ENCODE measurements at places on chromosomes 6 and 20.

GRCh38 chr6:82704045-82704444 is 340.4 kb downstream of the TPBG start:
- no peak for DNase-seq

DNA sequence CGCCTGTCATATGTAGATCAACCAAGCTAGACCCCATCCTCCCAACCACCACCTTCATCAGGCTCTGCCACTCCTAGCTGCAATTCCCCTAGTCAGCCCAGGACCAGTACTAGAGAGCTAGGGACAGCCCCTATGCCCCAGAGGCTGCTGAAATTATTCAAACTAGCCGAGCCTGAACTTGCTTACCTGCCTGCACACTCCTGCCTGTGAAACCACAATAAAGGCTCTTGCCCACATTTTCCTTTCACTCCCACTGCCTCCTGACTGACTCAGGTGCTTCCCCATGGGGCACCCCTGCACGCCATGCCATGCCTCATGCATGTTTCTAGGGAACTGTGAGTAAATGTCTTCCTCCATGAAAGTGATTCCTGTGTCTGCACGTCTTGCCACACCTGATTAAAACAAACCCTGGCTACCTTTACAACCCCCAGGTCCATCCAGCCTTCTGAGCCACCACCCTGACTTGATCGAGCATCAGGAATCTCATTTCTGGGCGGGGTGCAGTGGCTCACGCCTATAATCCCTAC is 66.5 kb upstream of the IER3 start:
- no peak for DNase-seq

- DNase-seq = peak; percentile 73
Measured at GRCh38 chr20:16501301-16501700, 71.9 kb downstream of the KIF16B start.

DNA sequence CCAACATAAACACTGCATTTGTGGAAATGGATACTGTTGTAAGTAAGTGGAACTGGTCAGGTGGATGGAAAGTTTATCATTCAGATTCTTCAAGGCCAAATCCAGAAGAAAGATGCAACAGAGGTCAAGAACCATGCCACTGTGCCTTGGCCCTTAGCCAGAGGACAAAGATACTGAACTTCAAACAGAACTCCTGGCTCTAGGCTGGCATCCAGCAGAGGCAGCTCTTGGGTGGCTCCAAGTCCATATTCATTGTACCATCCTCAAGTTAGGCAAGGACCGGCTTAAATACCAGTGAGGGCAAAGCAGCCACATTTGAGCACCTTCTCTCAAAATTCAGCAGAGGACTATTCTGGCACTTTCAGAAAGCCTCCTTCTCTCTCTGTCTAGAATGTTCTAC is 53.2 kb downstream of the DNAAF9 start:
- no peak for DNase-seq

DNA sequence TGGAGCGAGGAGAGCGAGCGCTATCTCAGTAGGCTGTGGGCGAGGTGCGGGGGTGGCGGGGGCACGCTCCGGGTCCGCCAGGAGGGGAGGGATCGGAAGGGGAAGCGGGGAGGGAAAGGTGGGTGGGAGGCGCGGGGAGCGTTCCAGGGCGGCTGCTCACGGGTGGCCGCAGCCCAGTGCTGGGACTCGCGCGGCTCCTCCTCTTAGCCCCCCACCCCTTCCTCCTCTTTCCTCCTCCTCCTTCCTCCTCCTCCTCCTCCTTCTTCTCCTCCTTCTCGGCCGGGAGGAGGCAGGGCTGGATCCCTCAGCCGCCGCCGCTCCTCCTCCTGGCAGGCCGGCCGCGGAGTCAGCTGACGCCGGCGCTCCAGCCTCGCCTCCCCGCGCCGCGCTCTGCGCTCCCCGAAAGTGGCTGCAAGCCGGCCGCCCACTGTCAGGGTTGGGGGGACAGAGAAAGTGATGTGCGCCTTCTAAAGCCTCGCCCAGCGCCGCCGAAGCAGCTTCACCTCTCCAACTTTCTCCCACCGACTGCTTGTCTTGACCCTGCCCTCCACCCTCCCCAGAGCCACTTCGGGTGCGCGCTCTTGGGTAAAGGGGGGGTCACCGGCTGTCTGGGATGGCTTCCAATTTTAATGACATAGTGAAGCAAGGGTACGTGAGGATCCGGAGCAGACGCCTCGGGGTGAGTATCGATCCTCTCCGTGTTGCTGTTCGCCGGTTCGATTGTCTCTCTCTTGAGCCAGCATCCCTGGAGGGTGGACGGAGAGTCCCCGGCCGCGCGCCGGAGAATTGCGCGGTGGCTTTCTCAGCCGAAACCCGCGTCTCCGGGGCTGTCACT is at the start of gene DOK5:
DOK5 (plus strand) TSS at position 260 of the 835 bp plus-strand sequence; CDS start at position 614, 354 bp downstream.
- peak; percentile 71 for DNase-seq

- DNase-seq = no peak
Measured at GRCh38 chr6:16637635-16638034, 123.6 kb downstream of the ATXN1 start.

- no peak for DNase-seq
Measured at GRCh38 chr6:151265282-151265681, 25.5 kb downstream of the AKAP12 start.

- DNase-seq = no peak
Measured at GRCh38 chr6:113466526-113466925, 390.6 kb upstream of the MARCKS start.

DNA sequence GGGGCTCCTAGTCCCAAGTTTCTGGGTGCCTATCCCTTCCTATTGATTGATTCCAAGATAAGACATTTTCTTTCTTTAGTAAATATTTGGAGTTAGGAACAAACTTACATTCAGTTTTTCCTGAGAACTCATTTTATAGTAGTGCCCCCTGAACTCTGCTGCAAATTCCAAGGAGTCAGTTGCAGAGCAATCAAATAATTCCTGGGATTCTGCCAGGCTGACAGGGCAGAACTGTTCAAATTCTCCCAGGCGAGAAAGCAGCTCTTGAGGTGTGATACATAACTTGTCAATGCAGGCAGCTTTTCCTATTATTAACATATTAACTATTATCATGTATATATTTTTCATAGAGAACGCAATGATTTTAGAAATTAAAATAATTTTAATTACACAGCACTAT is 15.9 kb upstream of the ZBTB24 start:
- DNase-seq = no peak

DNA sequence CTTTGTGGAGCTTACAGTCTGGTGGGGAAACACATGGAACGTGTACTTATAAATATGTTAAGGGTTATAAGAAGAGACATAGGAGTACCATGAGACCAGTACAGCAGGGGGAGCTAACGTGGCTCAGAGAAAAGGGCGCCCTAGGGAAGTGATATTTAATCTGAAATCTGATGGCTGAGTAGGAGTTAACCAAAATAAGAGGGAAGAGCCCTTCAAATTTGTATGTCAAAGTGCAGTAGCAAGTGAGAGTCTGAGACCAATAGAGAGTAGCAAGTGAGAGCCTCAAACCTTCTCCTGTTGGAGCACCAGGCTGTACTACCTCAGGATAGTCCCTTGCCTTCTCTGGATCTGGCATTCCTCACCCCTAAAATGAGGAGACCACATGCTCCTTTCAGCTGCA is 6.1 kb upstream of the PKIG start:
- DNase-seq = peak; percentile 65

DNA sequence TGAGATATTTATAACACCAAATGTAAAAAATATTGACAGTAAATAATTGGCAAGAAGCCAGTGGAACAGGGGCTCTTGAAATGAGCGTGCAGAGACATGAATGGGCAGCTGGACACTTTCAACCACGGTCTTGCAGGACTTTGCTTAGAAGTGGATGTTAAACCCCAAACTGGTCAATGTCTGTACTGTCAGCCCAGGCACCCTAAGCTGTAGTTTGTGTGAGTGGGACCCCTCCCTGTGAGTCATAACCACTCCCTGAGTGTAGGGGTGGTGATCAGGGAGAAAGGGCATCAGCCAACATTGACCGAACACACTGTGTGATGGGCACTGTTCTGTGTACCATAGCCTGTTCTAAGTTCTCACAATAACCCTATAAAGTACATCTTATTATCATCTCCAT is 108.6 kb downstream of the FIG4 start:
- DNase-seq = peak; percentile 23

DNA sequence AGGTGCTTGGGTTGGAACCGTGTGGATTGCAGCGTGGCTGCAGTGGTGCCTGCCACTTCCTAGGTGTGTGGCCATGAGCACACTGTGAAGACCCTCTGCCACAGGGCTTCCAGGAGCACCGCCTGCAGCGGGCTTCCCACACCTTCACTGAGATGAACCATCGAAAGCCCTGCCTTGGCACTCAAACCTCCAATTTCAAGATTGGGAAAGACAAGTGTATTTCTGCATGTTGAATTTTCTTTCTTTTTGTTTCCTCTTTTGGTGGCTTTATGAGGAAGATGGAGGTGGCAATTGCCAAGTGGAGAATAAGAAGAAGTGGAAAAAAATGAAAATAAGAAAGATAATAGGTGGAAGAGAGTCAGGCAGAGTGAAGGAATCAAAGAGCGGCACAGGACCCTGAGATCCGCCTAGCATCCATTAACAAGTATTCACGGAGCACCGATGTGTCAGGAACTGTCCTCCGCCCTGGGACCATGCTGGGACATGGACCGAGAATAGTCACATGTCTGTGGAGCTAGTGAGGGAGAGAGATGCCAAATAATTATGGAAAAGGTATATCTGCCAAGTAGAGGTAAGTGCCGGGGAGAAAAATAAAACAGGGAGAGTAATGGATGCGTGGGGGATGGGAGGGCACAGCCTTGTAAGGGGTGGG is 159.9 kb downstream of the BCAS1 start:
- no peak for DNase-seq

DNA sequence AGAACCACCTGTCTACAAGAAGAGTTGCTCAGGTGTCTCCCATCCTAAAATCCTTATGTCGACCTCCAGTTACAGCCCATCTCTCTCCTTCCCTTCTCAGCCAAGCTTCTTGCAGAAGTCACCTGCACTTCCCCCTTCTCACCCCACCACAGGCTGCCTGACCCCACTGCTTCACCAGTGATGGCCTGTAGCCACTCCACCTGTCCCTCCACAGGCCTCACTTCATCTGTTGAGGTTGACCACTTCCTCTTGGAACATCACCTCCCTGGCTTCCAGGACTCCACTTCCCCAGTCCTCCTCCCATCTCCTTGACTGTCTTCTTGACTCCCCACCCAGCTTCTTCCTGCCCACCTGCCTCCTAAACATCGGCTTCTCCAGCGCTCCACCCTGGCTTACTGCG is 25.4 kb downstream of the MRPL14 start:
- no peak for DNase-seq

DNA sequence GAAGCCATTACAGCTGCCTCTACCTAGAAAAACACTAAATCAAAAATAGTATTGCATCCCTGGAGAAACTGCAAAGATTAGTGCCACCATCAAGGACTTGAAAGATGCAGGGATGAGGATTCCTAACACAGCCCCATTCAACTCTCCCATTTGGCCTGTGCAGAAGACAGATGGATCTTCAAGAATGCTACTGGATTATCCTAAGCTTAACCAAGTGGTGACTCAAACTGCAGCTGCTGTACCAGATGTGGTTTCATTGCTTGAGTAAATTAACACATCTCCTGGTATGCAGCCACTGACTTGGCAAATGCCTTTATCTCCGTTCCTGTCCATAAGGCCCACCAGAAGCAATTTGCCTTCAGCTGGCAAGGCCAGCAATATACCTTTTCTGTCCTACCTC is 117.4 kb downstream of the TBC1D32 start:
- DNase-seq = no peak

DNA sequence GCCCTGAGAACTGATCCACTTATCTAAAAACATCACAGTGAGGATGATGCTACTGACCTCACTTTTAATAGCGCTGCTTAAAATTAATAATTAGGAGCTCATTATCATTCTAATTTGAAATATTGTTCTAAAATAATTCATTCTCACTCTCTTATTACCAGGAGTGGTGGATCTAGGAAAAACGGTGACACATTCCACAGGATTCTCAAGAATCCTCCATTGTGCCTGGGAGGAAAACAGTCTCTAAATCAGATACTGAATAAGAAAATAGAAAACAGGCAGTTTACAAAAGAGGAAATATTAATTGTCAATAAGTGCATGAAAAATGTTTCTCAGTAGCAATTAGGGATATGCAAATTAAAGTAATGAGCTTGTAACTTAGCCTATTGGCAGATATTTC is 187.4 kb downstream of the TENT5A start:
- peak; percentile 27 for DNase-seq

- DNase-seq = peak; percentile 49
Measured at GRCh38 chr6:133891149-133891926, 2.4 kb downstream of the TCF21 start.

DNA sequence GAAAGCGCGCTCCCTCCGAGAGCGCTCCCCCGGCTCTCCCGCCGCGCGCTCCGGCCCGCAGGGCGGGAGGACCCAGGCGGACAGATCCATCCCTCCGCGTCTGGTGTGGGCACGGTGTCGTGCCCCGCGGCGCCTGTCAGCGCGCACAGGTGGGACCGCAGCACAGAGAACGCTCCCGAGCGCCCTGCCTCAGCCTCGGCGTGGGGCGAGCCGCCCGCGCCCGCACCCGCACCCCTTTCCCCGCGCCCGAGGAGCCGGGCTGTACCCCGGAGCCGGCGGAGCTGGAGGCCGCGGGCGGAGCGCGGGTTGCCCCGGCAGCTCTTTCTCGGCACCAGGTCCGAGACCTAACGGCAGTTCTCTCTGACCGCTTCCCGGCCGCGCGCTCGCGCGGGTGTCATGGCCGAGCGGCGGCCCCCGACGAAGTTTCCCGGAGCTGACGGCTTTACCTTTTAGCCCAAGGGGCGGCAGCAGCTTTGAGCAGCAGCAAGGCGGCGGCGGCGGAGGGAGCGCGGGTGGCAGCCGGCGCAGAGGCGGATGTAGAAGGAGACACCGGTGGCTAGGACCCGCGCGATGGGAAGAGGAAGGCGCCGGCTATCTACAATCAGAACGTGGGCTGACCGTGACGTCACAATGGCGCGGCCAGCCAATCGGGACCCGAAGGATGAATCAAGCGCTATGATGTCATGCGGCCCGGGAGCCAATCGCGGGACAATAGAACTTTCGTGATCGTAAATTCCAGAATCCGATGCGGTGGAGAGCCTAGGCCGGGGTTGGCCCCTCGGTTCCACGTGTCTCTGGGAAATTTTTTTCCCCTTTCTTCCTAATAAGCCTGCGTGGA is at the start of gene ELOVL5:
ELOVL5 (minus strand) TSS at position 580 of the 838 bp plus-strand sequence. CDS start 53,251 bp downstream, outside the sequence.
- DNase-seq = peak; percentile 99

GRCh38 chr6:165266621-165267020 is 42.8 kb downstream of the C6orf118 start:
- DNase-seq = no peak

DNA sequence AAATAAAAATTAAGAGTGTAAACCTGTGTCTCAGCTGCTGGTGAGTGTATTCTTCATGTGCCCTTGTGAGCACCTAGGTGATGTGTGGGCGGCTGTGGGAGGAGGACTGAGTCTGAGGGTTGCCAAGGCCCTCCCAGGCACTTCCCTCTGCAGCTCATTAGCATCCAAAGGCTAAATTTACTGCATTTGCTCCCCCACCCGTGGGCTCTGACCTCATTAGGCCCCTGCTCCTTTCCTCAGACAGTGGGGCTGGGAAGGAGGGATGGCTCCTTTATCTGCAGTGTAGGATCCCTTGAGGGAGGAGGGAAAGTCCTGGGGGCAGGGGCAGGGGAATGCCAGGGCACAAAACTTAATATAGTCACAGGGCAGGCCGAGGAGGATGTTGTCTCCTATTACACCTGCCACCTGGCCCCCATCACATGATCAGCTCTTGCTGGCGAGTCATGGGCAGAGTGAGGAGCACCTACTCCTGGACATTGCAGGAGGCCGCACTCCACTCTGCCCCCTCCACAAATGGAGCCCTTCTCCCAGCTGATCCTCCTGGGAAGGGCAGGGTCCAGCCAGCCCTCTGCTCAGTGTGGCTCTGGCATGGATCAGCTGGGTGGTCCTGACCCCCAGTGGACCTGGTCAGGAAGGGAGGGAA is 133.2 kb downstream of the MRPL14 start:
- no peak for DNase-seq

Data from fibroblast of the aortic adventitia (primary cell).